ENCODE measurements at places on chromosomes 5 and 9. TPM values are rescaled to one million over a fixed set of nuclear protein-coding genes. Genes with fewer than 3 reads are reported as not detected.

The MARCOL gene
- not detected for polyA plus RNA-seq

The SMIM32 gene
- not detected for polyA plus RNA-seq

GRCh38 chr5:5353681-5354080 is 68.8 kb upstream of the ICE1 start:
- no peak for DNase-seq
- H3K27me3 ChIP-seq, result peaks cover 4% of the 10 kb centered on the region
- no peak overlapping the region for H3K4me3 ChIP-seq
- no peak overlapping the region for H3K27ac ChIP-seq
- peaks cover 4% of the 10 kb centered on the region for H3K36me3 ChIP-seq

DNA sequence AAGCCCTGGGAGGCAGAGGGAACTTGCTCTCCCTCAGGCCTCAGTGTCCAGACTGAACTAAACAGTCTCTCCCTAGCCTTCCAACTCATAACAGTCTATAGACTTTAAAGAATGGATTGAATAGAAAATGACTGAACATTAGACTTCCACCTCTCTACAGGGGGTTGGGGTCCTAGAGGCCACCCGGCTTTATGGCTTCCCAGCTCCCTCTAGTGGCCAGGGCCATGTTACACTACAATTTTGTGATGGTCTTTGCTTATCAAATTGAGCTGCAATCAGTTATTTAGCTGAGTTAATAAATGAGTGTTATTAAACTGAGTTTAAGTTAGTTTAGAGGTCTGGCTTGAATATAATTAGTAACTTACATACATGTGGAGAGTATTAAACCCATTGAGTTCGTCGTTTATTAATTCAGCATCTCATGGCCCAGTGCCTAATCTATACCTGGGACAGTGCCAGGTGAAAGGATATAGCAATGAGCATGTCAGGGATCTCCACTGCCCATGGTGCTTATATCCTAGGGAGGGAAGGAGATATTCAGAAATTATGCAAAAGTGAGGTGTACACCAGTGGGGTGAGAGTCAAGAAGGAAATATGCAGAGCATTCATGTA is 105.2 kb downstream of the SH3TC2 start:
- H3K4me3 ChIP-seq, result no peak overlapping the region
- H3K27me3 ChIP-seq, result no peaks in the 10 kb centered on the region
- peaks cover 29% of the 10 kb centered on the region for H3K4me1 ChIP-seq
- DNase-seq, result peak; percentile 67
- H3K27ac ChIP-seq, result peak overlapping the region; percentile 27

The SNAPC4 gene
- polyA plus RNA-seq, result 1.0 TPM

DNA sequence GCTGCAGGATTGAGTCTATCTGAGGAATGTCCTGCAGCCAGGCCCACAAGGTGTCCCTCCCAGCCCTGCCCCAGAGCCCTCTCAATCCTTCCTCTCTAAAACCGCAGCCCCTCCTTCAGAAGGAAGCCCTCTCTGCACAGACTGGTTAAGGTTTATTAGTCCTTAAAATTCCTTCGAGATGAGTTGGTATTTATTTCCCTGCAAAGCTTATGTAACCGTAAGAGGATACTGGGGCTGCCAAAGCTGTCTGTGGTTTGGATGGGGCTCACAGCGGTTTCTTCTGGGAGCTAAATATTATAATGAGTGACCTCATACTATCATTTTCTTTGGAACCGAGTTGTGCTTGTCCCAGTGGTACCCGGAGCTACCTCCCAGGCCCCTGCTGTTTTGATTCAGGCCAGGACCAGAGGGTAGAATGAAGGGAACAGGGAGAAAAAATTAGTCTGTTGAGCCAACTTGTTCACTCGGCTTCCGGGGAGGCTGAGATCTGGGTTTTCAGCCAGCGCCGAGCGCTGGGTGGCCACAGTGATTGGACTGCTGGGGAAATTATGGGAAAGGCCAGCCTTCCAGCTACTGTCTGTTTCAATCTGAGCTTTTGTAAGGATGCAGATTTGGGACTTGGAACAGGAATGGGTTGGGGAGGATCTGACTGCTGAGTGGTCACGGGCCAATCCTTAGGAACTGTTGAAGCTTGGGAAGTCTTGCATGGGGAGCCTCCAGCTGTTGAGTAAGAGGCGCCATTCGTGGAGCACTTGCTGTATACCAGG is 107.5 kb downstream of the NDFIP1 start:
- DNase-seq, result no peak
- H3K27me3 ChIP-seq, result peaks cover 2% of the 10 kb centered on the region
- H3K4me3 ChIP-seq, result no peak overlapping the region
- peaks cover 3% of the 10 kb centered on the region for H3K36me3 ChIP-seq

GRCh38 chr9:587527-587926 is 254.0 kb upstream of the DMRT1 start:
- no peak overlapping the region for H3K27ac ChIP-seq
- H3K36me3 ChIP-seq, result no peaks in the 10 kb centered on the region
- no peak for DNase-seq
- no peak overlapping the region for H3K4me3 ChIP-seq

- H3K36me3 ChIP-seq, result no peaks in the 10 kb centered on the region
- no peak overlapping the region for H3K4me3 ChIP-seq
- no peaks in the 10 kb centered on the region for H3K4me1 ChIP-seq
- no peak overlapping the region for H3K27ac ChIP-seq
- no peak for DNase-seq
These were observed 164.5 kb downstream of the SPATA31D1 start for GRCh38 chr9:82153032-82153431.

DNA sequence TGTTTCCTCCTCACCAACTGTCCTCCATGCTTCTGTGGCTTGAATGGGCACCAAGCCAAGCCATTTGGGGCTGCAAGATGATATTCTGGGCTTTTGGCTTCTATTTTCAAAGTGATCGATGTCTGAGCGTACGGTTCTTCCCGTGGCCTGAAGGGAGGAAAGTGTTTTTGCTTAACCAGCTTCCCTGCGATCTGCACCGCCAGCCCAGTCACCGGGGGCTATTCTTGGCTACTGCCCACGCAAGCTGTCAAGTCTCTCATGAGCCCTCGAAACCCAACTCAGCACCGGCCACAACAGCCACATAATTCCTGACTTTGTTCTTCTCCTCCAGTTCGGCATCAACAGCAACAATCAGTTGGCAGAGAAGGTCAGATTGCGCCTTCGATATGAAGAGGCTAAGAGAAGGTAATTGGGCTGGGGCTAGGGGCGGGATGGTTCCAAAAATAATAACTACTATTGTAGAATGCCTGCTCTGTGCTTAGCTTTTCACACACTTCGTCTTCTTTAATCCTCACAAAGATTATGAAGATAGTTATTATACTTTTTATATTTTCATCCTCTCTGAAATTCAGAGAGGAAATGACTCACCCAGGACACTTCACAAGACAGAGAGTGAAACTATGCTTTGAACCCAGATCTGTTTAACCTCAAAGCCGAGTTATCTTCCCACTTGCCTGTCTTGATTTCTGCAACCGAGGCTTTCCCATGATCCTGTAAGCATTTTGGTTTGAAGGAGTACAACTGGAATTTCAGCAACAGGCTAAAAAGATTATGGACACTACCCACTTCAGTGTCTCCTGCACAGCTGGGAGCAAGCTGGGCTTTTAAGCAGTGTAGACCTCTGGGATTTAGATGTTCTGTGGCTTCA is 76.4 kb upstream of the RARS1 start:
- no peaks in the 10 kb centered on the region for H3K36me3 ChIP-seq
- peaks cover 2% of the 10 kb centered on the region for H3K27me3 ChIP-seq
- H3K27ac ChIP-seq, result no peak overlapping the region
- H3K4me3 ChIP-seq, result no peak overlapping the region
- no peak for DNase-seq

- H3K4me3 ChIP-seq, result no peak overlapping the region
- no peak overlapping the region for H3K27ac ChIP-seq
- DNase-seq, result no peak
- no peaks in the 10 kb centered on the region for H3K4me1 ChIP-seq
These were observed 4.5 kb downstream of the LRRTM2 start for GRCh38 chr5:138870611-138871010.

- H3K36me3 ChIP-seq, result no peaks in the 10 kb centered on the region
- no peak overlapping the region for H3K27ac ChIP-seq
- DNase-seq, result no peak
- no peaks in the 10 kb centered on the region for H3K27me3 ChIP-seq
- H3K4me3 ChIP-seq, result no peak overlapping the region
These were observed 6.9 kb upstream of the AJM1 start for GRCh38 chr9:136835162-136835931.

The OTP gene
- polyA plus RNA-seq, result not detected

DNA sequence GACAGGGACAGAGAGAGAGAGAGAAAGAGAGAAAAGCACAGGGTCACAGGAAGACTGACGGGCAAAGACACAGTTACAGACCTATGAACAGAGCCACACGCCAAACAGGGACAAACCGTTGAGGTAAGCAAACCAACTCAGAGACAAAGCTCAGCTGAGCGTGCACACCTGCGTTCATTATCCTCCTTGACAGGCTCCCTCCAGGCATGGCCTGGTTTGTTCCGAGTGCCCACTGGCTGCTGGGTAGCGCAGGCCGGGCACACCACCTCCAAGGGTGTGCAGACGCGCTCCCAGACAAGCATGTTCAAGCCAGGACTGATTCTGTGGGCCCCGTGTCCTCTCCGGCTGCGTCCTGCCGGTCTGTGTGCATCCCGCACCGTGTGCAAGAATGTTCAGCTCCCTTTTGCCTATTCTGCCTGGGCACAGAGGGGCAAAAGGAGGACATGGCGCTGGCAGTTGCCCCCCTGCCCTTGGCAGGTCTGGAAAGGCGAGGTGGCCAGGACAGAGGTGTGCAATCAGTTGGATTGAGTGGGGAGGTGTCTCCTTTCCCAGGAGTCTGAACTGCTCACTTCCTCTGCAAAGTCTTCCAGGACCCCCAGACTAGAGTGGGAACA is 467 bp upstream of the SMIM32 start:
- H3K4me3 ChIP-seq, result no peak overlapping the region
- no peak overlapping the region for H3K27ac ChIP-seq
- H3K27me3 ChIP-seq, result peaks cover 5% of the 10 kb centered on the region
- DNase-seq, result no peak
- H3K36me3 ChIP-seq, result peaks cover 9% of the 10 kb centered on the region

The TLE4 gene
- 38.0 TPM for polyA plus RNA-seq

The IFNE gene
- polyA plus RNA-seq, result not detected

- H3K36me3 ChIP-seq, result no peaks in the 10 kb centered on the region
- DNase-seq, result no peak
- H3K4me3 ChIP-seq, result no peak overlapping the region
These were observed 7.0 kb upstream of the IL3 start for GRCh38 chr5:132053483-132053882.

DNA sequence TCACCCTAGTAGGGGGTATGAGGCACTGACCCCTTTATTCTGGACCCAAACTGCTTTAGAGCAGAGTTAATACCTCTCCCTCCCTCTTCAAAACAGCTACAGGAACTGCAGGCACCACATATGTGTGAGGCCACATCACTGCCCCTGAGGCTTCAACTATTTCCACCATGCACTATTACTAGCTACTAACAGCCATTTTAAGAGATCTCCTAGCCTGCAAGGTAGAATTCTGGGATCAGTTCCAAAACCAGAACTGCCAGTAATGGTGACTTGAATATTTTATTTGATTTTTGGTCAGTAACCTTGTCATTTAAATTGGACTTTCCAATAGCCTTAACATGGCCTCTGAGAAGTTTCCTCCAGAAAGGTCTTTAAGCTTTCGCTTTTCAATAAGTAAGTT is 55.3 kb upstream of the FSD1L start:
- DNase-seq, result no peak
- peaks cover 7% of the 10 kb centered on the region for H3K4me1 ChIP-seq
- H3K27ac ChIP-seq, result no peak overlapping the region
- H3K27me3 ChIP-seq, result peaks cover 2% of the 10 kb centered on the region
- H3K4me3 ChIP-seq, result no peak overlapping the region

- no peaks in the 10 kb centered on the region for H3K36me3 ChIP-seq
- no peak overlapping the region for H3K4me3 ChIP-seq
- H3K27me3 ChIP-seq, result no peaks in the 10 kb centered on the region
- H3K4me1 ChIP-seq, result no peaks in the 10 kb centered on the region
- no peak for DNase-seq
- no peak overlapping the region for H3K27ac ChIP-seq
These were observed 386.1 kb upstream of the KIF2A start for GRCh38 chr5:61919920-61920319.

- H3K27ac ChIP-seq, result no peak overlapping the region
- no peak for DNase-seq
- no peaks in the 10 kb centered on the region for H3K36me3 ChIP-seq
These were observed 169.0 kb upstream of the NREP start for GRCh38 chr5:111926026-111926425.

GRCh38 chr5:116382032-116382873 is 192.4 kb downstream of the SEMA6A start:
- no peak for DNase-seq
- H3K4me1 ChIP-seq, result peaks cover 3% of the 10 kb centered on the region
- peaks cover 1% of the 10 kb centered on the region for H3K27me3 ChIP-seq
- no peak overlapping the region for H3K27ac ChIP-seq

- H3K27me3 ChIP-seq, result peaks cover 4% of the 10 kb centered on the region
- no peak for DNase-seq
- no peak overlapping the region for H3K27ac ChIP-seq
- H3K4me1 ChIP-seq, result peaks cover 4% of the 10 kb centered on the region
These were observed 16.0 kb upstream of the ZCCHC7 start for GRCh38 chr9:37104183-37104889.

GRCh38 chr5:67010684-67011409 is 185.8 kb downstream of the CD180 start:
- peaks cover 8% of the 10 kb centered on the region for H3K4me1 ChIP-seq
- no peak overlapping the region for H3K4me3 ChIP-seq
- H3K27me3 ChIP-seq, result peaks cover 3% of the 10 kb centered on the region
- H3K27ac ChIP-seq, result no peak overlapping the region
- no peak for DNase-seq
- H3K36me3 ChIP-seq, result no peaks in the 10 kb centered on the region

DNA sequence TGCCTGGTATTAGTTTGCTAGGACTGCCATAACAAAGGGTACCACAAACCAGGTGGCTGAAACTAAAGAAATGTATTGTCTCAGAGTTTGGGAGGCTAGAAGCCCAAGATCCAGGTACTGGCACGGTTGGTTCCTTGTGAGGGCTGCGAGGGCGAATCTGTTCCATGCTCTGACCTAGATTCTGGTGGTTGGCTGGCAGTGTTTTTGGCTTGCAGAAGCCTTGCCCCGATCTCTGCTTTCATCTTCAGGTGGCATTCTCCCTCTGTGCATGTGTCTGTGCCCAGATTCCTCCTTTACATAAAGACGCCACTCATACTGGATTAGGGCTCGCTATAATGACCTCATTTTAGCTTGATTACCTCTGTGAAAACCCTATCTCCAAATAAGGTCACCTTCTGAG is 36.7 kb downstream of the RAI14 start:
- no peak for DNase-seq
- no peak overlapping the region for H3K4me3 ChIP-seq
- H3K27ac ChIP-seq, result no peak overlapping the region
- H3K36me3 ChIP-seq, result no peaks in the 10 kb centered on the region
- H3K27me3 ChIP-seq, result no peaks in the 10 kb centered on the region

DNA sequence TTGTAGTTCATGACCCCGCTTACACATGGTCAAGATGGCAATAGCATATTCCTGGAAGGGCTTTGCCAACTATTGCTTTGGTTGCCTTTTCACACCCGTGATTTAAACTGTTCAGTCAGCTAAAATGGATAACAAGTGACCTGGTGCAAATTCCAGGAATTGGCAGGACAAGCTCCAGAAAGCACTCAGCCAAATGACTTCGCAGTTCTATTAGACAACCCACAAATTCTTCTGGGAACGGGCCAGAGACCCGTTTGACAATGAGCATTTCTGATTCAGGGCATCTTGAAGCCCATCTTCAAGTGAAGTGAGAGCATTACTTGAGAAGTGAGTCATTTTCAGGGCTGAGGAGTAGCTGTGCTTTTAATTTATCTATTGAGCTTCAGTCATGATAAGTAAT is 165.0 kb downstream of the DROSHA start:
- H3K4me3 ChIP-seq, result no peak overlapping the region
- H3K27me3 ChIP-seq, result no peaks in the 10 kb centered on the region
- H3K4me1 ChIP-seq, result no peaks in the 10 kb centered on the region
- DNase-seq, result no peak

Data from immature natural killer cell (primary cell).